ENCODE measurements at places on chromosomes 13 and 19.

DNA sequence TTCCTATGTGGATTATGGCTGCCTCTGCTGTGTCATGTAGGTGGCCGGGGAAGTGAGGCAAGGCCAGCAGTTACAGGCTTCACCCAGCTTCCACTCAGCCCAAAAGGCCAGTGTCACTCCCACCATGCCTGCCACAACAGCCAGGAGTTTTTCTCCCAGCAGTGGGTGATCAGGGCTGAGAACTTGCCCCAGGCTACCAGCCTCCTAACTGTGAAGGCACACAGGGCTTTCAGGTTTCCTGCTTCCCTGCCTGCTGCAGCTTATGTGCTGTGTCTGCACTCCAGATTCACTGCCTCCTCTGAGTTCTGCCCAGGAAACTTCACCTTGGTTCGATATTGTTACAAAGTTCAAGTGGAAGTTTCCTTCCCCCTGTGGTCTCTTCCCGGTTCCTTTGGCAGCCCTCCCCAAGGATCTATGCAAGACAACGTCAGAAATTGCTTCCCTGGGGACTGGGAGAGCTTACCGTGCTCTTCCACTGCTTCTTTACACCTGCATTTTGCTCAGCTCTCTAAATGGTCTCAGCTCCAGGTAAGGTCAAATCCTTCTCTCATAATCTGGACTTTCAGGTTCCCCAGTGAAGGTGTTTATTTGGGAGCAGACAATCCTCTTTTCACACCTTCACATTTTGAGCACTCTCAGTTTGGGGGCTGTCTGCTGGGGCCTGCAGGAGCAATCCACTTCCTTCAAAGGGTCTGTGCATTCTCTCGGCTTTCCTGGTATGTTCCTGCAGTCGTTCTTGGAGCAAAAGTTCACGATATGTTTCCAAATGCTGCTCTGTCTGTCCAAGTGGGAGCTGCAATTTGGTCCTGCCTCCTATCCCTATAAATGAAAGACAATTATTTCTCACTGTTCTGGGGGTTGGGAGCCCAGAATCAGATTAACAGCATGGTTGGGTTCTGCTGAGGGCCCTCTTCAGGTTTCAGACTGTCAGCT, 1730.1 kb upstream of the PRR20A start:
- no peak for DNase-seq

DNA sequence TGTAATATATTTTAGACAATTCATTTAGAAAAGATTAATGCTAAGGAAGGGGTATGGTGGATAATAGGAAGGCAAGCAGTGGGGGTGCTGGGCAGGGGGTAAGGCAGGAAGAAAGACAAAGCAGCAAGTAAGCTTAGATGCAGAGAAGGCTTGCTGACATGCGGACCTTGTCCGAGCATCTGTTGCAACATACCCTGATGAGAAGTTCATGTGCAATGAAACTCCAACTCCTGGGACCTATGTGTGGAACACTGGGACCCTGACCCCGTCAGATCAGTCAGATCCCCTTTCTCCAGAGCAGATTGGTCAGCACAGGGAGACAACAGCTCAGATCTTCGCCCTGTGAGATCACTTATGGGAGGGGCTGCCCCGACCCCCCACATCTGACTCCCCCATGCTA, 71.3 kb upstream of the ZNF599 start:
- no peak for DNase-seq

DNA sequence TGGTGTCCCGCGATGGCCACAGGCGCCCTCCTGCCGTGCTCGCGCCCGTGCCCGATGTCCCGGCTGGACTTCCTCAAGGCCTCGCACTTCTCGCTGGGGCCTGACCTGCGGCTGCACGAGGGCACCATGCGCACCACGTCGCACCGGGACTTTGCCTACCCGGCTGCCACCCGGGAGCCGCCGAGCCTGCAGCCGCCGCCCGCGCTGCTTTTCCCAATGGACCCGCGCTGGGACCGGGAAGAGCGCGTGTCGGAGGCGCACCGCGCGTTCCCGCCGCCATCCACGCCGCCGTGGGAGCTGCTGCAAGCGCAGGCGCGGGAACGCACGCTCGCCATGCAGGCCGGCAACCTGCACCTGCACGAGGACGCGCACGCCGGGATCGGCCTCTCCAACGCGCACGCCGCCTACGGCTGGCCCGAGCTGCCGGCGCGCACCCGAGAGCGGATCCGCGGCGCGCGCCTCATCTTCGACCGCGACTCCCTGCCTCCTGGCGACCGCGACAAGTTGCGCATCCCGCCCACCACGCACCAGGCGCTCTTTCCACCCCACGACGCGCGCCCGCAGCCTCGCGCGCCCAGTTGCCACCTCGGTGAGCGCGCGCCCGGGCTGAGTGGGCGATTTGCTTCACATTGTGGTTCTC, 12.1 kb upstream of the PEX11G start:
- no peak for DNase-seq

- no peak for DNase-seq
These were observed 20.7 kb downstream of the ZNF575 start for GRCh38 chr19:43553656-43554055.

GRCh38 chr13:38819053-38819452, 132.2 kb downstream of the FREM2 start:
- no peak for DNase-seq

- DNase-seq: no peak
These were observed 6.4 kb downstream of the ZNF551 start for GRCh38 chr19:57688011-57688763.

DNA sequence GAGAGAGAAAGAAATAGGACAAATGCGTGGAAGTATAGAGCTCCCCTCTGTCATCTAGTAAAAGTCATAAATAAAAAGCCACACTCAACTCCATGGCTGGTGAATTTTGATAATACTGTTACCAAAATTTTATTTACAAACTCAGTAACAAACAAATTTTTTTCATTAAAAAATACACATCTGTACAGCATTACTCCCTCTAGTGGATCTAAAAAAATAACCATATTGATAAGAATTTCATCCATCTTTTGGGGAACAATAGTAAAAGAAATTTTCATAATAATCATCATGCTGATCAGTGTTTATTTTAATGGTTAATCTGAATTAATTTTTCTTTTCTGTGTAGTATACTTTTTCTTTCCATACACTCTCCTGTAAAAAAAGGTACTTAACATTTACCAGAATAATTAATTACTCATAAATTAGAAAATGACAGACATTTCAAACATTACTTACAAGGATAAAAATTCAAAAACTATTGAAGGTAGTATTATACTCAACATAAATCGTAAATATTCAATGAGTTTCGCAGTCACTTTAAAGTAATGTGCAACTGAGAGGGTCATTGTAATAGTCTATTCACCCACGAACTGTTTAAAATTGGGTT, 173.5 kb upstream of the LSM14A start:
- no peak for DNase-seq

DNA sequence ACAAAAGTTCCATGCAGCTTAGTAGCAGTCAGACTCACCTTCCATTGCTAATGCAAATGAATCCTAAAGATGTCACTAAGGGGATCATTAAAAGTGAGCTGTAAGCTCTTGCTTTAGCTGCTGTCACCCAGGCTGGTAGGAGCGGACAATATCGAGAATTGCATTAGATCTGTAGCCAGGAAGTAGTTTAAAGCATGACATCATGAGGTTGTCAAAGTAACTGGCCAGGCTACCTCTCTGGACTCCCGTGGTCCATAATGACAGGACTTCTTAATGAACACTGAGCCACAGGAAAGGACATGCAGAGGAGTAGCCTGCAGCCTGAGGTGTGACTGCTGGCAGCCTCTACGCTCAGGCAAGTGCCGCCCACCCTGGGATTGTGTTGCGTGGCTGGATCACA, 522.3 kb upstream of the NBEA start:
- DNase-seq: no peak

DNA sequence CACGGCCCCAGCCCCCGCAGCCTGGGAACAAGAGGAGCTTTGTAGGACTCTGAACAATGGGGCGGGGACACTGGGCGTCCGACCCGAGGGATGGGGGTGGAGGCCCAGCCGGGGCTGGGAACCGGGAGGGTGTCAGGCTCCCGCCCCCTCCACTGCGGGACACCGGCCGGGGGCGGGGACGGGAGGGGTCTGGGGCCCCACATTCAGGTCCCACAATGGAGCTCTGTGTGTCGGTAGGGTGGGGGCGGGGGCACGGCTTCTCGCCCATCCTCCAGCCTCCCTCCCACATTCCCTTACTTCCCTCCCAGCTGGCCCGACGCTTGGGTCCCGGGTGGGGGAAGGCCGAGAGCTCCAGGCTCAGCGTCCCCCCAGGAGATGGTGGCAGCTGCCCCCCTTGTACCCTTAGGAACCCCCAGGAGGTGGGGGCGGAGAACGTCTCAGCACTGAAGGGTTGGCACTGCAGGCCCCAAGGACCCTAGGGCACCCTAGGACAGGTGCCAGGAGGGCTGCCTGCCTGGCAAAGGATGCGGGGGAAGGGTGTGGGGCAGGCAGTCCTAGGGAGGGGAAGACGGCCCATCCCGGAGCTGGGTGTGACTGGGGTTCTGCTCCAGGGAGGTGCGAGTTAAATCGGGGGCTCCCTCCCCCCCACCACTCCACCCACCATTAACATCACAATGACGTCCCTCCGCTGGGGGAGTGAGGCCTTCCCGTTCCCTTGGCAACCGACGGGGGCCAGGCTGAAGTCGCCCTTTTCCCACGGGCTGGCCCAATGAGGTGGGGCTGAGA, 5.3 kb downstream of the TTYH1 start:
- DNase-seq: no peak

DNA sequence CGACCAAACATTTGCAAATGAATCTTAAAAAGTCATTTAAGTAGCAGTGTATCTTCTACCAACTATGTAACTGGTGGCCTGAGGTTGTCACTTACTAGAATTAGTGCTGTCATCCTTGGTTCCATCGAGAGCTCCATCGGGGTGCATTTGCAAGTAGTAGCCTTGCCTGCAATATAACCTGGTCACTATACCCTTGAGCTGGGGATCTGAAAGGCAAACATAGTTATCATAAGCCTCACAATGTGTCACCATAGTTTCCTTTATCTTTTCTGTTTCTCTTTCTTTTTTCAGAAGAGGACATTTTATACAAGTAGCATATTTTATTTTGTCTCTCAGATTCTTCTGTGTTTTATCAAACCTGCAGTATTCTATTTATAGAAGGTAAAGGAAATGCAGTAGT, 422.6 kb downstream of the ITGBL1 start:
- DNase-seq: no peak

DNA sequence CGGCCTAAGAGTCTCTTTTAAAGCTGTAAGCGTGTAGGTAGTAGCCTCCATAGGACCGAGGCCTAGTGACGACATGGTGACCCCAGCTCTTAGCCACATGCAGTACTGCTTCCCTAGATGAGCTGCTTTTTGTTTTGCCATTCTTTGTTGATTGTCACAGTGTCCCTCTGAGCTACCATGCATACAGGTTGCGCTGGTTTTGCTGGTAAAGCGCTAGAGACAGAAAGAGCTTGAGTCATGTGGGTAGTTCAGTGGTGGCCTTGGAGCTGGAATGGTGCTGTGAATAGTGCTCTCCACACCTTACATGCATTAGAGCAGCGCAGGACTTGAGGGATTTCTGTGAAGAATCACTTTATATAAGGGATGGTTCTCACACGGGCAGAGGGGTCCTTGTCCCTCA, 5.1 kb downstream of the HNRNPM start:
- DNase-seq: no peak

DNA sequence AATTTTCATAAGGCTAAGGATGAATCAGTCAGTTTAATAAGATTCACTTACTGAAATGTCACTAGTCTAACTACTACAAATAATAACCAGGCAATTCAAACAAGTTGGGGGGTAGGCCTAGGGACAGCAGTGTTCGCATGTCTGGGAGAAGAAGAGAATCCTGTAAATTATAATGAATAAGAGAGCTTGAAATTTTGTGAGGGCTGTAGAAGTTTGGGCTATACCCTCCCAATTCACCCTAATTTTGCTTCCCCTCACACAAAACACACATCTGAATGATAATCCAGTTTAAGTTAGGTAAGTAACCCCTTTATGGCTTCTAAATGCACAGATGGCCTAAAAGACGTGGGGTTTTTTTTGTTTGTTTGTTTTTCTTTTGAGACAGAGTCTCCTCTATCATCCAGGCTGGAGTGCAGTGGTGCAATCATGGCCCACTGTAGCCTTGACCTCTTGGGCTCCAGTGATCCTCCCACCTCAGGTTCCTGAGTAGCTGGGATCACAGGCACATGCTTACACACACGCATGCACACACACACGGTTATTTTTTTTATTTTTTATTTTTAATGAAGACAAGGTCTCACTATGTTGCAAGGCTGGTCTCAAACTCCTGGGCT, 69.9 kb downstream of the TBC1D4 start:
- no peak for DNase-seq

Data from stimulated activated CD8-positive, alpha-beta memory T cell treated with anti-CD3 and anti-CD28 coated beads, Interleukin-7, amount 100 ng/mL, for 1 hour (primary cell).